ENCODE measurements at places on chromosomes 5 and 9. TPM values are rescaled to one million over a fixed set of nuclear protein-coding genes. Genes with fewer than 3 reads are reported as not detected.

The OCLN gene
- 1.0 TPM for total RNA-seq

The SPATA31E1 gene
- total RNA-seq = not detected

DNA sequence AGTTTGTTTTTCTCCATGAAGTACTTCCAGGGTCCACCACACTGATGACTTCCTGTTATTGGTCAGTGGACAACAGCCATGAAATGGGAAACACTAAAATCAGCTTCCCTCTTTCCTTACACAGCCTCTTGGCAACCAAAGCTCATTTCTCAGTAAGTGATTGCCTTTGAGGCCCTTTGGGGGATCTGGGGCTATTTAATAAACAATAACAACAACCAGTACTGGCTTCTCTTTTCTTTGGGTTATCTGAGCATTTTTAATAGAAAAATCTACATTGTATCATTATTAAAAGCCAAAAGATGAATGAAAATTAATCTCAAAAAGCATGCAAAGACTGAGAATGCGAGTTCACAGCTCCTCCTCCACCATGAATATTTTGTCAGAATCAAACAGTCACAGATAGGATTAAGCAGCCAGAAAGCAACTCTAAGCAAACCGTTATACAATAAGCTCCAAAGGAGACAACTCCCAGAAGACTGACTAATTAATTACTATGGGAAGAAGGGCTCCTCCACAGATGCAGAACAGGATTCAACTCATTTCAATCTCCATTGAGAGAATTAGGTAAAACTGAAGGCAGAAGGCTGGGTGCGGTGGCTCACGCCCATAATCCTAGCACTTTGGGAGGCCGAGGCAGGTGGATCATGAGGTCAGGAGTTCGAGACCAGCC is 68.3 kb downstream of the SERINC5 start:
- no peak for DNase-seq

- DNase-seq = no peak
Observed at GRCh38 chr9:136615631-136616306, 46.9 kb upstream of the EGFL7 start.

GRCh38 chr5:64312491-64312890 is 146.8 kb downstream of the RNF180 start:
- DNase-seq = no peak

DNA sequence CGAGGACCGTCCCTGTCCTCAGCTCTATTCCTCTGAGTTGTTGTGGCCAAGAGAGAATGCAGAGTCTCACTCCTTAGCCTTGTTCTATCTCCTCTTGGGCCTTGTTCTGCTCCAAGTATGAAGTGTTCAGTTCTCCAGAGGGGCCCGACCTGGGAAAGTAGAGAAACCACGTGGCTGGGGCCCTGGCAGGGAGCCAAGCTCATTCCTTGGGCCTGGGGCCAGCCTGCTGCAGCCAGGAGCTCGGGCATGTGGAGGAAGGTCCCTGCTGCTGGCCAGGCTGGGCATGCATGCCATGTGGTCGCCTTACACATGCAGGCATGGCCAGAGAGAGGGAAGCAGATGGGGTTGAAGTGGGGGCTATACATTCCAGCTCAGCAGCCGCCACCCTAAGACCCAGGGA is 60.7 kb downstream of the COL27A1 start:
- DNase-seq = no peak

GRCh38 chr9:77125665-77126064 is 51.7 kb upstream of the VPS13A start:
- no peak for DNase-seq

- no peak for DNase-seq
Observed at GRCh38 chr5:125409861-125410536, 663.6 kb upstream of the ZNF608 start.

All from activated CD8-positive, alpha-beta T cell treated with anti-CD3 and anti-CD28 coated beads for 36 hours (primary cell).